ENCODE measurements at places on chromosomes 12 and 14.
A peak's percentile ranks its signal among the peaks of the same experiment; 100 is the strongest.

DNA sequence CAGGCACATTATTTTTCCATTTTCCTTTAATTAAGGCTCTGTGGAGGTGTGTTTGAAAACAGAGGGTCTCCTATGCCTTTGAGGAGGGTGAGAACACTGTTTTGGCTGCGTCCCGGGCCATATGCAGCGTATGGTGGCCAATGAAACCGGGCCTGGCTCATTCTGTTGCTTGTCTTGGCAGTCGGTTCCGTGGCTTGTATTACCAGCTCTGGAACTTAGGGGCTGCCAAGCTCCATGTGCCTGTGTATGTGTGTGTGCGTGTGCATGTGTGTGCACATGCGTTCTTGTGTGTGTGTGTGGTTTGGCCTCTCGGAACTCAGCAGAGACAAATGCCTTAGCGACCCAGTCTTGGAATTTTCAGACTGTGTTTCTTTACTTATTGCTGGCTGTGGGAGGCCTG, 2.7 kb downstream of the JDP2 start:
- no peak for DNase-seq

DNA sequence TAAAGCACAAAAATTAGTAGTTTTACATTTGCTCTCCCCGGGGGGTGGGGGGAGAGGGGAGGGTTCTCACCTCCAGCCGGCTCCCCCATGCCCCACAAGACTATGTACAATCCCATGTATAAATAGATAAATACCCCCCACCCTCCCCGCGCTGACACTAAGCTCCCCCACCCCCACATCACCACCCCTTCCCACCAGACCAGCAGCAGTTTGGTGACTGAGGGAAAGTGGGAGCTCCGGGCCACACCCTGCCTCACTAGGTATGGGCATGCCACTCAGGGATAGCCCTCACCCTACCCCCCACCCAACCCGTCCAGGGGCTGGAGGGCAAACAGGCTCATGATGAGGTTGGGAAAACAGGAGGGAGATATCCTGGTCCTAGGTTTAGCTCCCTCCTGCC, 1.9 kb upstream of the PRKAG1 start:
- DNase-seq: no peak

- DNase-seq: no peak
Measured at GRCh38 chr12:12654691-12655460, 41.1 kb downstream of the GPR19 start.

- DNase-seq: no peak
Measured at GRCh38 chr12:10293570-10294227, 14.0 kb upstream of the KLRD1 start.

- no peak for DNase-seq
Measured at GRCh38 chr12:2924019-2924418, 33.3 kb downstream of the TULP3 start.

DNA sequence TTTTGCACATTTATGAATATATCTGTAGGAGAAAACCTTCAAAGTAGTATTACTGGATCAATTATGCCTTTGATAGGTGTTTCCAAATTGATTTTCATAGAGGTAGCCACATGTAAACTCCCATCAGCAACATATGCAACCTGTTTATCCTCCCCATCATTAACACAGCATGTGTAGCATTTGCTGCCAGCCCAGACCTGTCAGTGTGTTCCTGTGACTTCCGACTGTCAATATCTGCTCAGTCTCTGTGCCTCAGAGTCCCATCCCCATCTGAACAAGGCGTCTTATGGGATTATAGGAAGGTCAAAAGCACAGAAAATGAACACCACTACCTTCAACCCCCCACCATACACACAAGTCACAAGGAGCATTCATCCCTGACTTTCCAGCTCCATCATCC, 9.5 kb upstream of the CAPRIN2 start:
- DNase-seq: peak; percentile 51

- DNase-seq: no peak
Measured at GRCh38 chr14:105145381-105146180, 23.0 kb downstream of the JAG2 start.

- DNase-seq: no peak
Measured at GRCh38 chr12:123229051-123229450, 3.9 kb downstream of the MPHOSPH9 start.

- DNase-seq: no peak
Measured at GRCh38 chr12:96879301-96879700, 27.8 kb upstream of the NEDD1 start.

- DNase-seq: no peak
Measured at GRCh38 chr14:42229976-42230375, 623.3 kb downstream of the LRFN5 start.

- no peak for DNase-seq
Measured at GRCh38 chr12:109250523-109250922, 58.6 kb downstream of the FOXN4 start.

DNA sequence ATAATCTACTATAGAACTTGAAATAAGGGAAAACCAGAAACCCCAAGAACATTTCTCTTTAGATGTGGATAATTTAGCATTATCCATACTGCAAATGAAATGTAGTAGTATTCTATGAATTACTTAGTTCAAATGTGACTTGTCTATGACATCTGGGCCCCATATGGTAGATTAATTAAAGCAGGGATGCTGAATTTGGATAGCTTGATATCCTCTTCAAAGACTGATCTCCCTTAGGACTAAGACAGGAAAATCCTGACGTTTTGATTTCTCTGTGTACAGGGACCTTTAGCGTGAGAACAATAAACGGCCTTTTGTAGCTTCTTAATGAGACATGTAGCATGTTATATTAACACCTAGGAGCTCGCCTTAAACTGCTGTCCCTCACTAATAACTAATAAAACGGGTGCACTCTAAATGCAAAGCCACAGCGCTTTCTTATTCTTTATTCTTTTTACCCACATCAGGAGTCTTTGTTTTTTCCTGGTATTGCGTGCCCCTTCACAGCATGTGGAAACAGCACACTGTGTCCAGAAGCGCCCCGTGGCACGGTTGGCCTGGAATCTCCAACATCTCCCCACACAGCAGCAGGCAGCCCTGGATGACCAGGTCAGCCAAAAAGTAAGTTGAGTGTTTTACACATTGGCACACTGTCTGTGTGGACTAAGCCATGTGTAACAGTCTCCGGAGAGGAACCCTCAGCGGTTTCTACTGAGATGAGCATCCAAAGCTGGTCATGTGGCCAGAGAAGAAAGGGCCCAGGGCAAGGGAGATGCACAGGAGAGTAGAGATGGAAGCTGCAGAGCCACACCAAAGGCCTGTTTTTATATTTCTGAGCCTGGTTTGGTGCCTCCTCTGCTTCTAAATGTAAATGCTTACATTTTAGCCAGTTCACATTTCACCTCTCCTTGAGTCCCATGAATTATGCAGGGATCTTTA, 93.1 kb downstream of the SRGAP1 start:
- no peak for DNase-seq

DNA sequence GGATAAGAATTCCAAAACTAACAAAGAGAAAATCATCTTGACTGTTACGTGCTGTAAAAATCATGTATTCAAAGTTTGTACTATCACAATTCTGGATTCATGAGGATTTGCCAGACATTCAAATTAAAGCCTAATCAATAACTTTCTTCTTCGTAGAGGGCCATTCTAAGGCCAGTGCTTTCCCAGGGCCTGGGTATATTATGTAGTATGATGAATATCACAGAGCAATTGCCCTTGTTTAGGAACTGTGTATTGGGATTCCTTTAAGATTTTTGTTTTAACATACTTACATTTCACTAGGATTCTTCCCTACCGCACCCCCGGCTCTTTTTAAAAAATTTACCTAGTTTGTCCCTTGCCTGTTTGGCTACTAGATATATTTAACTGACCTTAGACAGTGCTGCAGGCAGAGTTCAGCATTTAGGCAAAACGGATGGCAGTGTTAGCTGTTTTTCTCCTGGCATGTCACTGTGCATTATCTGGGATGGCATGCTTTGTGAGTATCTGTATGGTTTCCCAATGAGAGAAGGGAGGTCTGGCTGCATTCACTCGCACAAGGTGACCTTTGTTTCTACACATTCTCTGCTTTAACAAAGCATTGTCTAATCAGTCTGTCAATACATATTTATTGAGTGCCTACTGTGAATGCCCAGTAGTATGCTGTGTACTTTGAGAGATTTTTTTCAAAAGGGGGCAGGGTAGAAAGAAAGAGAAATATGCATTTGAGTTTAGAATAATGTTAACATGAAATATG, 63.3 kb downstream of the ERC1 start:
- DNase-seq: peak; percentile 38

DNA sequence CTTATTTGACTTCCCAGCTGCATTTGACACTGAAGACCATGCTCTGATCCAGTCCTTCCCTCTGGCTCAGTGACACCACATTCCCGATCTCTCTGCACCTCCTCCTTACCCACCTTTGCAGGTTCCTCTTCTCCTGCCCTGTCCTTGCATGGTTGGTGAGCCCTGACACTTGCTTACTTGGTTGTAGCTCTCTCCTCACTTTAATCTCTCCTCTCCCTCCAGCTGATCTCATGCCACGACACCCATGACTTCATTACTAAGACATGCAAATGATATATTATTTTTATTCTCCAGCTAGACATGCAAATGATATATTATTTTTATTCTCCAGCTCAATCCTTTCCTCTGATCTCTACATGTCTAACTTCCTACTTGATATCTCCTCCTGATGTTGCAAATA, at the start of gene SERPINA9:
SERPINA9 (minus strand) TSS at position 175 of the 400 bp plus-strand sequence. CDS start 6,357 bp downstream, outside the sequence.
- no peak for DNase-seq

- peak; percentile 64 for DNase-seq
Measured at GRCh38 chr14:55438066-55438683, 2.2 kb downstream of the TBPL2 start.

DNA sequence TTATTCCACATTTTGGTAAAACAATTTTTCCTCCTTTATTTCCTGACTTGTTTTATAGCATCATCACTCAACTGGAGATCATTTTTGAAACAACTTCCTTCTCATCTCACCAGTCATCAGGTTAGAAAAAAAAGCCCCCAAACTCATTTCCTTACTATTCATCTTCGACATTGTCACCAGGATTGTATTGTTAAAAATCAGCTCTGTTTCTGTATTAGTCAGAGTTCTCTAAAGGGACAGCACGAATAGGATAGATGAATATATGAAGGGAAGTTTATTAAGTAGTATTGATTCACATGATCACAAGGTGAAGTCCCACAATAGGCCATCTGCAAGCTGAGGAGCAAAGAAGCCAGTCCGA, 392.6 kb downstream of the FUT8 start:
- no peak for DNase-seq

DNA sequence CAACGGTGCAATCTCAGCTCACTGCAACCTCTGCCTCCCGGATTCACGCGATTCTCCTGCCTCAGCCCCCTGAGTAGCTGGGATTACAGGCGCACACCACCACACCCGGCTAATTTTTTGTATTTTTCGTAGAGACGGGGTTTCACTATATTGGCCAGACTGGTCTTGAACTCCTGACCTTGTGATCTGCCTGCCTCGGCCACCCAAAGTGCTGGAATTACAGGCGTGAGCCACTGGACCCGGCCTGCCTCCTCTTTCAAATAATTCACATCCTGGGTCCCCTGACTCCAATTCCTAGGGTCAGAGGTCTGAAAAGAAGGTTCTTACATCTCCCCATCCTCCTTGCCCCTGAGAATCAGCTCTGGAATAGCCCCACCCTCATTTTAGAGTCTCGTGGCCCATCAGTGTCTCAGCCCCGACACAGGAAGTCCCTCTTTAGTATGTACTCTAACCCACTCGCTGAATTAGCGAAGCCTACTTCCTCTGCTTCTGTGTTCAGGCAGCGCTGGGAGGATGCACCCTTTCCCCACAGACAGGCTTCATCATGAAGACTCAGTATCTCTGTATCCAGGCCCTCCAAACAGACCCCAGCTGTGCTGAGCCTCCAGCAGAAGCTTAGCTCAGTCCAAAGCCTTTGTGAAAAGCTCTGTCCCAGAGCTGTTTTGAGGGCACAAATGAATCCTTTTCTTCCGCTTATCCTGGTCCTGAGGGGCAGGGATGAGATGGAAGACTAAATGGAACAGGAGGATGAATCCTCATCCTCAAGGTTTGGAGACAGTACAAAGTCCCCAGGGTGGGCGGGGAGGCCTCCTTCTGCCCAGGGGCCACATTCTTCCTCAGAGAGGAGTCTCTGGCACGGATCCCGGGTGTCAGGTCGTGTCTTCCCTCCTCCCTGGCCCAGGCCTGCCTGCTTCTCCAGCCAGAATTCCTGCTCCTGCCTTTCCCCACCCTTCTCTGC, 3.5 kb downstream of the LPAR5 start:
- no peak for DNase-seq
